Calu3 (cell line): ENCODE measurements at places on chromosomes 6 and 20. TPM values are rescaled to one million over a fixed set of nuclear protein-coding genes. Genes with fewer than 3 reads are reported as not detected.
A peak's percentile ranks its signal among the peaks of the same experiment; 100 is the strongest.

GRCh38 chr6:89585154-89585553, 53.4 kb downstream of the LYRM2 start:
- no peak overlapping the region for H3K4me3 ChIP-seq
- no peaks in the 10 kb centered on the region for H3K36me3 ChIP-seq
- no peaks in the 10 kb centered on the region for H3K27me3 ChIP-seq

DNA sequence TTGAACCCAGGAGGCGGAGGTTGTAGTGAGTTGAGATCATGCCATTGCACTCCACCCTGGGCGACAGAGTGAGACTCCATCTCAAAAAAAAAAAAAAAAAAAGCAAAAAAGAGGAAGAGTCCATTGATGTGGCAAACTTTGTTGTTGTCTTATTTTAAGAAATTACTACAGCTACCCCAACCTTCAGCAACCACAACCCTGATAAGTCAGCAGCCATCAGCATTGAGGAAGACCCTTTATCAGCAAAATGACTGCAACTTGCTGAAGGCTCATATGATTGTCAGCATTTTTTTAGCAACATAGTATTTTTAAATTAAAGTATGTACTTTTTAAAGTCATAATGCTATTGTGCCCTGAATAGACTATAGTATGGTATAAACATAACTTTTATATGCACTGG, 48.8 kb downstream of the ZFP64 start:
- H3K36me3 ChIP-seq = no peaks in the 10 kb centered on the region
- H3K4me3 ChIP-seq = no peak overlapping the region
- H3K27ac ChIP-seq = no peak overlapping the region
- H3K4me1 ChIP-seq = no peaks in the 10 kb centered on the region

DNA sequence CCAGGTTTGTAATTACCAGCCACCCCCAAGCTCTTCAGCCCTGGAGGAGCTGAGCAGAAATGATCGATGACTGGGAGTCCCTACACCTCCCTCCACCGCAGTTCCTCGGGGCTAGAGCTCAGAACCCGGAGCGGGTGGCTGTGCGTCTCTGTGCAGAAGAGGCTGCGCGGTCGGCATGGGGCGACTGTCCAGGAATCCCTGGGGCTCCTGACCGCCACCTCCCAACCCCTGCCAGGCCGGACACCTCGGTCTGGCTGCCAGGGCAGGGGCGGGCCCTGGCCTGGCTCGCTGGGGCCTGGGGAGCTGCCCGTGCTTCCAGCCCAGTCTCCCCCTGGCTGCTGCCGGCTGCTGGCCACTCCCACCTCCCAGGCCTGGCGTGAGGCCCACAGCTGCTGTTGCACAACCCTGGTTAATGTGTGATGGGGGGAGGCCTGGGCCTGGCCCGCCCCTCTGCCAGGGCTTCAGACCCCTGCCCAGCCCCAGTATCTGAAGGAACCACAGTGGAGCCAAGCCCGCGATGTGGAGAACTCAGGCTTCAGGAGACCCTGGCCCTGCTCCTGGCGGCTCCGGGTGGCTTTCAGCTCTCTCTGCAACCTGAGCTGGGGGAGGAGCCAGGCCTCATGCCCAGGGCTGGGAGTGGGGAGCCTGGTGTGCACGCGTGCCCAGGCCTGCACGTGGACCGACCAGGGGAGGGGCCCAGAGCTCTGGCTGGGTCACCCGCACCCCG, 1.2 kb downstream of the SLC2A4RG start:
- no peaks in the 10 kb centered on the region for H3K4me1 ChIP-seq
- H3K27me3 ChIP-seq = no peaks in the 10 kb centered on the region
- H3K4me3 ChIP-seq = peak overlapping the region; percentile 72
- peaks cover 63% of the 10 kb centered on the region for H3K36me3 ChIP-seq

GRCh38 chr6:43575105-43575771, 600 bp downstream of the XPO5 start:
- peaks cover 34% of the 10 kb centered on the region for H3K4me1 ChIP-seq
- H3K27ac ChIP-seq = peak overlapping the region; percentile 96
- peak overlapping the region; percentile 100 for H3K4me3 ChIP-seq
- peaks cover 59% of the 10 kb centered on the region for H3K36me3 ChIP-seq

DNA sequence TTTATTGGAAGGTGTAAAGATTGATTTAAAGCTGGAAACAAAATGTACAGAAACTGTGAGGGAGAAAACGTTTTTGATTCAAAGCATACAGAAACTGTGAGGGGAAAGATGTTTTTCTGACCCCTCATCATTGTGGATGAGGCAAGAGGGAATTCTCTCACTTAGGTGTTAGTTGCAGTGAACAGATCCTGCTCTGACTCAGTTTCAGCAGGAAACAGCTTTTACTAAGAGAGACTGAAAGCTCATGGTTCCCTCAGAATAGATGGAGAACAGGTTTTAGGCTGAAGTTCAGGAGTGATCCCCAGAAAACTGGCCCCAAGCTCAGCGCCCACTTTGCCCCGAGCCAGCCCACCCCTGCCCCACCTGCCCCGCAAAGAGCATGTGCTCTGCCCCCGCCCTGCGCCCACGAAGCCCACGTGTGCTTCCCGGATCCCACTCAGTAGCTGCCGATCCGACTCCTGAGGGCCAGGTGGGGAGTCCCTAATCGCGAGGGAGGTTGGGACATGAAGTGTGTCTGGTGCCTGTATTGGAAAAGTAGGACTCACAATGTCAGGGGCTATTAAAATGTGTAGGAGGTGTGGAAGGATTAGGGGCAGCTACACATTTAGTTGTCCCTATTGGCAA, 41.2 kb downstream of the DUSP22 start:
- no peaks in the 10 kb centered on the region for H3K27me3 ChIP-seq
- no peak overlapping the region for H3K27ac ChIP-seq
- no peaks in the 10 kb centered on the region for H3K4me1 ChIP-seq
- H3K4me3 ChIP-seq = no peak overlapping the region

GRCh38 chr6:3664625-3665041, 86.9 kb downstream of the PXDC1 start:
- H3K4me3 ChIP-seq = no peak overlapping the region
- H3K27me3 ChIP-seq = peaks cover 42% of the 10 kb centered on the region
- no peak overlapping the region for H3K27ac ChIP-seq
- no peaks in the 10 kb centered on the region for H3K4me1 ChIP-seq
- H3K36me3 ChIP-seq = no peaks in the 10 kb centered on the region
- DNase-seq = no peak

DNA sequence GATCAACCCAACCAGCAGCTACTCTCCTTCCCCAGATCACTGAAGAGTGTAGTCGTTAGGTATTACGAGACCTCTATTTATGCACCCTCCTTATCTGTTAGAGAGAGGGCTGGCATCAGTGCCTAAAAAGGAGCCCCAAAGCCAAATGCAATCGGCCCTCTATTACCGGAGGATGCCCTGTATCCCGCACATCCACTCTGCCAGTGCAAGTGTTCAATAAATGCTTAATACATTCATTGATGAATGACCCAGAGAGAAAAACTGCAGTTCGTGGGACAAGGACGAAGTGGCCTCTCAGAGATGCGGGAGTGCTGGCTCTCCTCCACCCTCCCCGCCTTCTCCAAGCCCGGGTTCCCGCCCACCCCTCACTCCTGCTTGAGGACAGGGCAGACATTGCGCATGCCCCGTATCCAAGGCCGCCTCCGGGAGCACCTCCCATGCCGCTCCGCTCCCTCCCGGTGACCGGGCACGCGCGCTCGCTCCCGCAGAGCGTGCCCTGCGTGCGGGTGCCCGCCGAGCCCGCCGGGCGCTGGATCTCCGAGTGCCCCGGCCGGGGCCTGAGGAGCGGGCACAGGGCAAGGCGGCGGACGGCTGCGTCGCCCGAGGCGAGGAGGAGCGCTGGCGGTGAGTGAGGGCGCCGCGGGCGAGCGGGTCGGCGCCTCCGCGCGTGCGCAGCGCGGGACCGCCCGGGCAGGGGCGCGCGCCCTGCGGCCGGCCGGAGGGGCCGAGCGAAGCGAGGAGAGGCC, 27.2 kb upstream of the BTBD3 start:
- H3K4me1 ChIP-seq = peaks cover 9% of the 10 kb centered on the region
- peaks cover 26% of the 10 kb centered on the region for H3K36me3 ChIP-seq
- no peak overlapping the region for H3K27ac ChIP-seq
- H3K4me3 ChIP-seq = peak overlapping the region; percentile 89
- H3K27me3 ChIP-seq = no peaks in the 10 kb centered on the region
- DNase-seq = peak; percentile 90

HLA-DRA gene
- total RNA-seq = 173 and 283 TPM in 2 replicates

- H3K27ac ChIP-seq = no peak overlapping the region
- no peaks in the 10 kb centered on the region for H3K4me1 ChIP-seq
- no peak for DNase-seq
- no peak overlapping the region for H3K4me3 ChIP-seq
- no peaks in the 10 kb centered on the region for H3K36me3 ChIP-seq
- no peaks in the 10 kb centered on the region for H3K27me3 ChIP-seq
Observed at GRCh38 chr6:76553256-76553655, 480.8 kb upstream of the IMPG1 start.
